ENCODE measurements at places on chromosomes 1 and 21.

DNA sequence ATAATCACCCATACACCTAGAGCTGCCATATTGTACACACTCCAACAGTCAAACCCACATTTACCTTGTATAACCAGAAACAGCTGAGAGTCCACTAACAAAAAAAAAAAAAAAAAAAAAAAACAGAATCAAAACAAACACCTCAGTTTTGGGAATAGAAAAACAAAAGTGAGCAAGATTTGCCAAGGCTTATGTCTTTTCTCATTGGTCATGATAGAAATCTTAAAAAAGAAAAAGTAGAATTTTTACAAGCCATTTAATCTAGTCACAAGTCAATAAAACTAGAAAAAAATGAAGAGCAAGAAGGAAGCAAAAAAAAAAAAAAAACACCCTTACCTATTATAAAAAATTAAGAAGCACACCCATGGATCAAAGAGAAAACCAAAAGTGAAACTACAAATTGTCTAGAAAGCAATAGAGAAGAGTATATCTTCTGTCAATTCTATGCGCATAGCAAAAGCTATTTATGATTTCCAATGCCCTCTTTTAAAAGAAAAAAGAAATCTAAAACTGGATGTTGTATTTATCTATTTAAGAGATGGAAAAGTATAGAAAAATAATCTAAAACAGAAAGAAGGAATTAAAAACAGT lies 113.2 kb upstream of the GALNT2 start:
- DNase-seq, result no peak

DNA sequence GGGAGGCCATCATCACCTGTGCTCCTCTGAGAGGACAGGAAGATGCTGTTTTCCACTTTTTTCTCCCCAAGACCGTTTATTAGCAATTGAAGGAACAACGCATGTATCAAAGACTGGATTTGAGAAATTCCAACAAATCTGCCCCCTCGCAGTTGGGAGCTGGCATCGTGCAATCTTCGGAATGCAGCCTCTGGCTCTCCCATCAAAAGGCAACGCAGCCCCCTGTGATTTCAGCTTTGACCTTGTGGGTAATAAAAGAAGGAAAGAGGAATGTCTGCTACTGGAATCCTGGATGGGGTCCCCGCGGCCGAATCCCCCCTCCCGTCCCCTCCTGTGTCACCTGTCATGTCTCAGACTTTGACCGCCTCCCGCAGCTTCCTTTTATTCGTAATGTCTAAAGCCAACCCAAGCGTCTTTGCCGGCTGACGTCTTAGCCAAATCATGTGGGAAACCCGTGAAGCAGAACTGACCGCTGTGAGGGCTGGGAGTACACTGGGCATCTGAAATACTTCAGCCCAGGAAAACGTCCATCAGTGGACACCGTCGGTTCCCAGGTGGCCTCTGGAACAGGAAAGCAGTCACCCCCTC lies 101.5 kb downstream of the WDR4 start:
- no peak for DNase-seq

- no peak for DNase-seq
Measured at GRCh38 chr1:58136387-58136786, 410.1 kb downstream of the OMA1 start.

- peak; percentile 47 for DNase-seq
Measured at GRCh38 chr1:25520446-25521061, 22.9 kb upstream of the LDLRAP1 start.

DNA sequence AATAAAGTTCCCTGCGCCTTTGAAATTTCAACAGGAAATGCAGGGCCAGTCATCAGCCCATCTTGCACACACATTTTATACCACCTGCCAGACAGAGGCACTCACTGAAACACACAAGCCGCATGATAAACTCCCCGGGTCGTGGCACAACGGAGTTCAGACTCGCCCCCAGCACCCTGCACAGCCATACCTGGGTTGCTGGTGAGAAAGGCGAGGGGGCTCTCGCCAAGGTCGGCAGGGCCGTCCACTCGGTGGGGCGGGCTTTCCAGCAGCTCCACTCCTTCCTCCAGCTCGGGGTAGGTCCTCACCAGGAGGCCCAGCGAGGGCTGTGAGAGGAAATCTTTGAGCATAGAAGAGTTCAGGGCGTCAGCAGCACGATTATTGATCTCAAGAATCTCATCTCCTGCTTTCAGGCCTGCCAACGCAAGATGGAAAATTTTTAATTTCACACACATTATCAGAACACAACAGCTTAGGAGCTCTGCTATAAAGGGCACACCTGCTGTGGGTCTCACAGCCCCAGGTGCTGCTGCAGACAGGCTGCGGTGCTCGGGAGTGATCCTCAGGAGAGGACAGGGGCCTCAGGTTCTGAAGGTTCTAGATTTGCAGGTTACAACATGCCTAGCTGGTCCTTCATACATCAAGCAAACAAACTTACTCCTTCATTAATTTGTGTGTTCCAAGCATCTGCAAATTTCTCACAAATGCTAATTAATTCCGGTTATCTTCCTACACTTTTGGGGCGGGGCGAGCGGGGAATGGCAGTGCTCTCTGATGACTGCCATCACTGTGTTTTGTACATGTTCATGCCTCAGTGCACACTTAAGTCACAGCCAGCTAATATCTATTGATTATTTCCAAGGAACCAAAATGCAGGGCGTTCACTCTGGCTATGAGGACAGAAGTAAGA lies 144.2 kb upstream of the KRTAP19-8 start:
- no peak for DNase-seq

- DNase-seq, result no peak
Measured at GRCh38 chr1:150516050-150516591, 569 bp downstream of the FALEC start.

- no peak for DNase-seq
Measured at GRCh38 chr1:24290933-24291487, 28.1 kb upstream of the GRHL3 start.

GRCh38 chr1:248818505-248819374 lies 7.0 kb downstream of the SH3BP5L start:
- DNase-seq, result no peak

DNA sequence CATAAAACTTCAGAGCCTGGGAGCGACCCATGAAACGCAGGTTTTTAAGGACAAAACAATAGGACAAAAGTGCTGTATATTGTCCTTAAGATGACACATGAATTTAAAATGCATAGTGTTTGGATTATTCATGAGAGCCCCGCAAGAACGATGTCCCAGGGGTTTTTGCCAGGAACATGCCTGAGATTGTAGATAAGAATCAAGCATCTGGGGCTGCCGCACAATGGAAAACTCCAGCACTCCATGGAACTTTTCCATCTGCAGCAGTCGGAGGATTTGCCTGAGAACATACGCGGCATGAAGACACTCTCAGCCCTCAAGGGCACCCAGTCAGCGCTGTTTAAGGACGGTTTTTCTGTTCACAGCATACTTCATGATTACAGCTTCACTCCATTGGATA lies 5.3 kb upstream of the ERG start:
- no peak for DNase-seq

DNA sequence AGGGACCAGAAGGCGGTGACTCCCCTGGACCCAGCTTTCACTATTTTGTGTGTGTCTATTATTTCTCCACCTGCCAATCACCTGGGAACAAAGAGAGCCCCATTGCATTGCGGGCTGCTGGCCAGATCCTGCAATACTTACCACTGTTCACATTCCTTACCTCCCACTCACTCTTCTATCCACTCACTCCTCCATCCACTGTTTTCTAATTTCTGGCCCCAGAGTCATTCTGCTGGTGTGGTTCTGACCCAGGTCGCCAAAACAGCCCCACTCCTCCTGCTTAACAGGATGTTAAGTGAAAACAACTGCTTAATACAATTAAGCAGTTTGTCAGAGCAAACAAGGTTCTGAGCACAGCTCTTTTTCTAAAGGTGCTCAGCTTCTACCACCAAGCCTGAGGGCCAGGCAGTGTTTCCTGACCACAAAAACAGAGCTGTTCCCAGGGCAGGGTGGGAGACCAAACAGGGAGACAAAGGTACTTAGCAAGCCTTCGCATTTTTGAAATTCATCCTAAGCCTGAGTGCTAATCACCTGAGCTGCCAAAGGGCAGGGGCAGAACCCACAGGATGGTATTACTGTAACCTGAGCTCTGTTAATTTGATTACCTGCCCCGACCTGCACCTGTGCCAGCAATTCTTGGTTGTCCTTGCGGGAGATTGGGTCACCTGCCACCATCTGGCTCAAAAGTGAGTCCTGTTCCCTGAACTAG lies 38.5 kb upstream of the EFCAB14 start:
- DNase-seq, result no peak

DNA sequence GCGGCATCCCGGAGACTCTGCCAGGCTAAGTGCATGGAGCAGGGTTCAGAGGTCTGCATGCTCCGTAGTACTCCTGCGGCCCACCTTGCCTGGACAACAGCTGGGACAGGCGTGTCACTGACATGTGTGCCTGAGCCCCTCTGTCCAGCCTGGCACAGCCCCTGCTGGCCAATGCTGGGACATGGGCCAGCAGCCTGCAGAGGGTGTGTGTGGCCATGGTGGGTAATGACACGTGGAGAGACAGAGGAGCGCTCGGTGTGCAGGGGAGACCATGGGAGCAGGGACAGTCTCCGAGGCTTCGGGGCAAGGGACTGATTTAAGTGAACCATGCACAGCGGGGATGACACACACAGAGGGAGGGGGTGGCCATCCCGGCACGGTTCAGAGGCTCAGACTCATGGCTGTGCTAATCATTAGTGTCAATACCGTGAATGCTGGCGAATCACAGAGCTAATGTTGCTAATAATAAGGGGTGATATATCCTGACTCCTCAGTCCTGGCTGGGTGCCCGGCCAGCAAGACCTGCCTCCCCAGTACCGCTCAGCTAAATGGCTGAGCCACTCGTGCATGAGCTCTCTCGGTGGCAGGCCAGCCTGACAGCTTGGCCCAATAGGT lies 41.5 kb downstream of the IGSF21 start:
- no peak for DNase-seq

DNA sequence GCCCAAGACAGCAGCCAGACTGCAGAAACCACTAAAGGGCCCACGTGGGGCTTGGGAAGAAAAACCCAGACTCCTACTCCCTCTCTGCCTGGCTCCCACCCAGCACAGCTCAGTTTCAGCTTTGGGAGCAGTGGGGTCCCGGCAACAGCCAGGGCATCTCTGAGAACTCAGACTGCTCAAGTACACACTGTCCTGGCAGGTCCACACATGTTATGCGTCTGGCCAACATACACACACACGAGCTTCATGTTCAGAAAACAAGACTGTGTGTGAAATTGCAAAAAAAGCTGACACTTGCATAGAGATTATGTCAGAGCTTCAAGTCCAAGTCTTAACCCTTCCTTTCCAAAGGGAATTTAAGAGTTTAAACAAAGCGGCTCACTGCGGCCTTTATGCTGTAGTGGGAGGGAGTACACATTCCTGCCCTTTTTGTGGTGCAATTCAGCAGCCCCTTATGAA lies 136.6 kb upstream of the CD34 start:
- DNase-seq, result no peak

DNA sequence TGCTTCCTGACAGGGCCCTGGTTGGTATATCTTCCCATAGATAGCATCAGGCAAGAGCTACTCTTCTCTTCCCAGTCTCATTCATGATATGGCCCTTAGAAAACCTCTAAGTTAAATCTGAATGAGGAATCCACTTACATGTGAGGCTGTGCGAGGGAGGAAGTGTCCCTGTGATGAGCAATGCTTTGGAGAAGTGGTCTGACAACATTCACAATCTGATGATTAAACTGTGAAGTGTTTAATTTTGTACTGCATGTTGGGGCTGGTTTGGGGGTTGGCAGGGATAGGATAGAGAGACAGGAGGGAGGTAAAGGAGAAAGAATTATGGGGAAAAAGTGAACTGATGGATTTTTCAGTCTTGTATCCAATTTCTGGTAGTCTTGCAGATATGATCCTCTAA lies 421.2 kb upstream of the DAB1 start:
- DNase-seq, result no peak

DNA sequence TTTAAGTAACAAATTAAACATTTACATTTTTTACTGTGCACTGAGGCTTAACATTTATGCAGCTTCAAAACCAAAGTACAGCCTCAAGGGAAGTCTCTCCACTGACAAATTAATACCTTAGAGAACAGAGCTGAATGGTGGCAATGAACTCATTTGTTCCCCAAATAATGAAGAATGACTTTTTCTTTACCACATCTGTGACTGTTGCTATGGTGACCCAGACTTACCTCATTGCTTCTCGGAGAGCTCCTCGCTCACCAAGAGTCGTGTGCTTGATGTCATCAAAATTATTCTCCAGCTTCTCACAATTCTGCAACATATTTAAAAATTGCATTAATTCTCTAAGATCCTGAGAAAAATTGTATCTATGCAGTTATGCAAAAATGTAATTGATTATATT lies 92.9 kb downstream of the DPYD start:
- no peak for DNase-seq

GRCh38 chr1:150874455-150875196 lies 1.8 kb downstream of the ARNT start:
- DNase-seq, result no peak

DNA sequence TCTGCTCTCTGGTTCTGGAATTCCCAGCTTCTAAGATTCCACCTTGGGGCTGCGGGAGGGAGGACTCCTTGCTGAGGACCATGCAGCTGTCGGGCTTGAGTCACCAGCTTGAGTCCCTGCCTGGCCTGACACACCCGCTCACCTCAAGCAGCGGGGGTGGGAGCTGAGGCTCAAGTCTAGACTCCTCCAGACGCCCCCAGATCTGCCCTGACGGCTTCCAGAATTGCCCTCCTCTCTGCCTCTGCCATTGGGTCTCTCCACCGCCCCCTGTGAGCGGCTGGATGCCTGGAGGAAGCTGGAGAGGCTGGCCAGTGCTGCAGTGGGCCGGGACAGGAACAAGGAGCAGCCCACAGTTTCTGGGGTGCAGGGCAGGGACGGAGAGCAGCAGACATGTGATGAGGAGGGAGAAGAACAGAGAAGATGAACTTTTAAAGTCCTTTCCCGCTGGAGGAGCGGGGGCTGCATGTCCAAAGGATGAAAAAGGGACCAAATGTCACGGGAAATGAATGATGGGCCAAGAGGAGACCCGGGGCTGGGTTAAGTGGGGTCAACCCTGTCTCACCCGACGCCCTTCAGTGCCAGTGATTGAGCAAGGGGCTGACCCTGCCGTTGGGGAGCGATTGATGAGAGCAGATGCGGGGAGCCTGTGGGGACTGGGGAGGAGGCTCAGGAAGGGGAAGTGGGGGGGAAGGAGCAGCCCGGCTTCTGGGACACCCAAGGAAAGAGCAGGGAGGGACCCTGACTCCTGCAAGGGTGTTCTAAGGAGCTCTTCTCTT lies 13.5 kb downstream of the CRABP2 start:
- DNase-seq, result no peak

- DNase-seq, result peak; percentile 63
Measured at GRCh38 chr1:11138952-11139351, 39.3 kb upstream of the EXOSC10 start.

DNA sequence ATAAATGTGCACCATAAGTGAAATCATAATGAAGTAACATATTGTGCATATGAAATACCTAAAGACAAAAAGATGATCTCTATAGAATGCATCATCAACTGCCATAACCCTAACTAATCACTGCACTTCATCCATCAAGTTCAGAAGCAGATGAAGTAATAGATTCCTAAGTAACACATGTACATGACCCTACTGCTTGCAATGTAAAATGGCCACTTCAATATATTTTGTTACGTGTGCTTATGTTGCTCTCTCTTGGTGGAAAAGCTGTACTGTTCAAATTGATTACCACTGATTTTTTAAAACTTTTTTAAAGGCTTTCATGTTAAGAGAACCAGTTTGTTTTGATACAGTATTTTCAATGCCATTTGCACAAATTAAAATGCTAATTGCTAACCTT lies 141.8 kb downstream of the TTLL7 start:
- no peak for DNase-seq
